Stimulated activated CD4-positive, alpha-beta T cell treated with anti-CD3 and anti-CD28 coated beads, Interleukin-2, amount 100 ng/mL, for 48 hours (primary cell): ENCODE measurements at places on chromosomes 2 and 18.

GRCh38 chr2:149363958-149364357, 33.6 kb downstream of the LYPD6 start:
- DNase-seq, result no peak

DNA sequence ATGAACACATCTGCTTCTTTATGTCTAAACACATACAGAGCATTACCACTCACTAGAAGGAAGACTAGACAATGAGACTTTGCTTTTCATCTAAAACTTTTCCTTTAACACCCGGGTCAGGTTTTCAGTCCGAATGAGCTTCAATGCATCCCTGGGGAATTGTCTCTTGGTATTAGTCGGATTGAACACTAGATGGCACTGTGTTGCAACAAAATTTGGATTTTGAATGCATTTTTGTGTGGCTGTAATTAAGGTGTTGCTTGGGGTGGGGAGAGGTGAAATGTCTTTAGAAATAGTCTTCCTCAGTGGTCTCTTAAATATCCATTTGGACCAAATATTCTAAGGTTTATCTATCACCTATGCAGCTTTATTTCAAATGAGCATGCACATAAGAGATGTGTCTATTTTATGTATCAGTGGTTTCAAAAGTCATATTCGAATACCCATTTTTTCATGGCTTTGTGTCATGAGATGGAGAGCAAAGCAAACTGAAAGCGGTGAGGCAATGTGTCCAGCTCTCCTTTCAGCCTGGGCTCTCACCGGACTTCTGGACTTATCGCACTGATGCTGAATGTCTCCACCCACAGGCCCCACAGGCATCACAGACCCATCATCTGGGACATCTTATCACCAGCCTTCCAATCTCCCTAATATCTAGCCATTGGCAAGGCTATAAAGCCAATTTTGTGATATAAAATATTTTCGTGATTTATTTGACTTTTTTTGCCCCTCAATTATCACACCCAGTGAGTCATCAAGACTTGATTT, 510.3 kb downstream of the RNF144A start:
- DNase-seq, result no peak

GRCh38 chr2:96325884-96326255, 753 bp downstream of the ITPRIPL1 start:
- peak; percentile 31 for DNase-seq

GRCh38 chr18:58432050-58432727, 196.7 kb downstream of the ALPK2 start:
- no peak for DNase-seq

DNA sequence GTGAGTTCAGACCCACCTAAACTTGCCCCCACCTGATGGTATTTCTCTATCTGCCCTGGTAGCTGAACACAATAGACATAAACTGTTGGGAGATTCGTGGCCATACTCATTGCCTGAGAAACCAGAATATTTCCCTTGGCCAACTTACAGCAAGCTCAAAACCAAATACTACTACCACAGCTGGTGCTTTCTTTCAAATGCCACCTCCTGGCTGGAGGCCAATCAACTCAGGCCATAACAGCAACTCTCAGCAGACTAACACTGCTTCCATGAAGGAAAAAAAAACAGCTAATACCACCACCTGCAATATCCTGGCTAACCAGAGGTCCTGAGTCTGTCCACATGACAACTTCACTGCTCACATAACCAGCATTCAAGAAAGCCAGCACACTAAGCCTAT, 373.1 kb downstream of the CMPK2 start:
- DNase-seq, result no peak

DNA sequence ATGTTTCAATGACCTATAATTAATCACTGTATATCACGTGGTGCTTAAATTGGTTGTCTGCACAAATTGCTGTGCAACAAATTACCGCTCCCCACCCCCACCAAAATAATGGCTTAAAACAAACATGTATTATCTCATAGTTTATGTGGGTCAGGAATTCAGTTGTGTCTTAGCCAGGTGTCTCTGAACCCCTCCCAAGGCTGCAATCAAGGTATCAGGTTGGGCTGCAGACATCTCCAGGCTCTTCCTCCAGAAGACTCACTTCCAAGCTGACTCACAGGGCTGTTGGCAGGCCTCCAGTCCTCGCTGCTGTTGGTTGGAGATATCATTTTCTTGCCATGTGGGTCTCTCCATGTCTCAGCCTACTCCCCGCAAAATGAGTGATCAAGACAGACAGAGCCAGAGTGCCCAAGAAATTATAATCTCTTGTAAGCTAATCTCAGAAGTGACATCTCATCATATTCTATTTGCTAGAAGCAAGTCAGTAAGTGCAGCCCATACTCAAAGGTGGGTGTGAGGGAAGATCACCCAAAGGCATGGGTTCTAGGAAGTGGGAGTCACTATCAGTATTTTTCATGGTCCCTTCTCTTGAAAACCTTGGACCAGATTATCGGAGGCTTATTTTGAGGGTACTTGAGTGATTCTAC, 38.4 kb downstream of the SPC25 start:
- no peak for DNase-seq
